ENCODE measurements at places on chromosomes 5 and 9.

DNA sequence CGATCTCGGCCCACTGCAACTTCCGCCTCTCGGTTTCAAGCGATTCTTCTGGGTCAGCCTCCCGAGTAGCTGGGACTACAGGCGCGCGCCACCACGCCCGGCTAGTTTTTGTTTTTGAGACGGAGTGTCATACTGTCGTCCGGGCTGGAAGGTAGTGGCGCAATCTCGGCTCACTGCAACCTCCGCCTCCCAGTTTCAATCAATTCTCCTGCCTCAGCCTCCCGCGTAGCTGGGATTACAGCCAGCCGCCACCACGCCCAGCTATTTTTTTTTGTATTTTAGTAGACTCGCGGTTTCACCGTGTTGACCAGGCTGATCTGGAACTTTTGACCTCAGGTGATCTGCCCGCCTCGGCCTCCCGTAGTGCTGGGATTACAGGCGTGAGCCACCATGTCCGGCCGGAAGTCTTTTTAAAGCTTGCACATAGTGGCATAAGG, 1.2 kb downstream of the SMC5 start:
- DNase-seq: no peak

DNA sequence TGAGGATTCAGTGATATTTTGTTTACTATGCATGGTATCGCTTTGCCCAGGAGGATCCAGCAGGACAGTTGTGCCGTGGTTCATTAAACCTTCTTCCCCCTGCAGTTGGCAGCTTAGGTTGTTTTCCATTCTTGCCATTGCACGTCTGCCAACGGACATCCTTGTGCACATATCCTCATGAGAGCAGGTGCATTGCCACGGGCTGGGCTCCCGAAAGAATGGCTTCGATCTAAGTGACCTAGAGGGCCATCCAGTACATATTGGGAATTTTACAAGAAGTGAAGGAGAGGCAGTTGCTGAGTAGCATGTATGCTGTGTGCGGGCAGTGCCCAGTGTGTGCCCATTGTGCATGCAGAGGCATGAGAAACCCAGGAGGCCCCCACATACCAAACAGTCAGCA, 22.1 kb downstream of the HRH2 start:
- no peak for DNase-seq

GRCh38 chr9:37870081-37870798, 33.7 kb downstream of the SLC25A51 start:
- no peak for DNase-seq

GRCh38 chr5:39780347-39780746, 355.6 kb upstream of the DAB2 start:
- no peak for DNase-seq
